ENCODE measurements at places on chromosomes 11 and 22.

DNA sequence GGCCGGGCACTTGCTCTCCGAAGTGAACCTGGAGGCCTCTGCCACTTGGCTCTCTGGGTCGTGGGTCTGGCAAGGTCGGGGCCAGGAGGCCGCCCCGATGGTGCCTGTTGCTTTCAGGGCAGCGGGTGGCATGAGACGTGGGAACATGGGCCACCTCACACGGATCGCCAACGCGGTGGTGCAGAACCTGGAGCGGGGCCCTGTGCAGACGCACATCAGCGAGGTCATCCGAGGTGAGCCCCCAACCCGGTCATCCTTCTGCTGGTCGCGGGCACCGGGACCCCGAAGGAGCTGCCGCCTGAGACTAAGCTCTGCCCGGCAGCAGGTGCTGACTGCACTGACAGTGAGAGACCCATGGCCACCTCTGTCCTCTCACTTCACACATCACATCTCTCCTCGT, 40.0 kb downstream of the SBF1 start:
- DNase-seq: no peak

DNA sequence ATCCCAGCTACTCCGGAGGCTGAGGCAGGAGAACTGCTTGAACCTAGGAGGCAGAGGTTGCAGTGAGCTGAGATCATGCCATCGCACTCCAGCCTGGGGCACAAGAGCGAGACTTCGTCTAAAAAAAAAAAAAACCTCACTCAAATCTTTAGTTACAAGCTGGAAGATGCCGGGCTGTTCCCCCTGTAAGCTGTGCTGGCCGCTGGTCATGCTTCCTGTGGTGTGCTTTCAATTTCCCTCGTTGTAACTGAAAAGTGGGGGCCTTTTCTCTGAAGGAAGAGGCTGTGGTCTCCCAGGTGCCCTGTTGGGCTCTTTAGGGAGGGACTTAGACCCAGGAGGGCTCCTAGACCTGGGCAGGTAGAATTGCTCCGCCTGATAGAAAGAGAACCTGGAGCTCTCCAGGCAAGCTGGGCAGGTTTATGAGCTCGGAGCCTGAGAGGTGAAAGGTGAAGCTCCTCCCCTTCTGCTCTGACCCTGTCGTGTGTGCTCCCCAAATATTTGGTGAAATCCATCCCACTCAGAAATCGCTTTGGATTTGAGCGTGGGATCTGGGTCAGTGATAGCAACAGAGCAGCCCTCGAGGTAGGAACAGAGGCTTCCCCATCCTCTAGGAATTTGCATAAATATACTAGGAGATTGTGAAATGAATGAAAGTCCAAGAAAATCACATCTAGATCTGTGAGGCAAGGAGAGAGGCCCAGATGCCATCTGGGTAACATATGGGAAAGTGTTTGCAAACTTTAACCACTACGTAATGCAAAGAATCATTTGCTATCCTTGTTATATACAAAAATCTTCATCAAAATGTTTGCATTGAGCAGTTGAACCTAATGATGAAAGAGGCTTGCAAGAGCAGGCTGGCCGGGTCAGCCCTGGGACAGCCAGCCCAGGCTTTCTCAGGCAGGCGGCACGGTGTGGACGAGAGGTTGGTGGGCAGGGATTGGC, 154.3 kb downstream of the FBXO7 start:
- DNase-seq: no peak

DNA sequence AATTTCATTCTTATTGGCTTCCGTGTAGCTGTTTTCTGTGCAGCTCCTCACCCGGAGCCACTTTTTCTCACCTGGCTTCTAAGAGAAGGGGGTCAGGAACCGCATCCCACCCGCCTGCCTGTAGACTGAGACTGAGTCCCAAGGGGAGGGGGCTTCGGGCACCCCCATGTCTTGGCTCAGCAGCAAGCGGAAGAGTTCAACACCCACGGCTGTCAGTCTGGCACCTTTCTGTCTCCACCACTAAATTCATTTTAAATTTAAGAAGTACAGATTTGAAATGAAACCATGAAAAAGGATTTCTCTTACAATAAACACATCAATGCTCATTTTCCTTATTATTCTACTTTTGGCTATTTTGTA, 66.7 kb downstream of the EFCAB6 start:
- no peak for DNase-seq

DNA sequence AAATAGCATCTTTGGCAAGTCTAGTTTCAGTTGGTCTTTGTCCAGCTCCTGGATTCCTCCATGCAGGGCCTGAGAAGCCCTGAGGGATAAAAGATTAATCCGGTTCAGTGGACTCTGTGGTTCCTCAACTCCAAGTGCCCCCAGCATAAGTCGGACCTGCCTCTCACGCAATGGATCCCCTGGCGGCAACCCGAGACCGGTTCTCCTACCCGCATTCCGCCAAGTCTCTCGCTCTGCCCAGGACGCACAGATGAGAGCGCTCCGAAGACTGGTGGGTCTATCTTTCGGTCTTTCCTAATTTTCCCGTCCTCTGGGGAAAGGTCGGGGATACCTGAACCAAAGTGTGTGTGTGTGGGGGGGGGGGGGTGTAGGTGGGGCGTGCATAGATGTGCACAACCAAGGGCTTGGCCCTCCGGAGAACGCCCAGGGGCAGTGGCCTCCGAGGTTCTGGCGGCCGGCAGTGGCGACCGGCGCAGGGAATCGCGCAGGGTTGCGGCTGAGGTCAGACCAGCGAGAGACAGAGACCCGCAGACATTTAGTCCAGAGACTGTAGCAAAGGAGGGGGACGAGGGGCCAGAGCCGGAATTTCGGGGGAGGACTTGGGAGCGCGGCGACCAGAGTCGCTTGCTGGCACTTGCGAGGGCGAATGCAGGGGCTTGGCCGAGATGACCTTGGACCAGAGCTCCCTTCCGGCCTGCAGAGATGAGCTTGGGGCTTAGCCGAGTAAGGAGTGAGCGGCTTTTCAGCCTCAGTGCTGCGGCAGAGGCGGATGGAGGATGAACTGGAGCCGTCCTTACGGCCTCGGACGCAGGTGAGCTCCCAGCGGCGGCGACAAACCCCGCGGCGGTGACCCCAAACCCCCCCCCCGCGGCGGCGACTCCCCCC, 712 bp upstream of the SLC2A11 start:
- peak; percentile 65 for DNase-seq

- DNase-seq: no peak
Measured at GRCh38 chr22:37503850-37504249, 15.4 kb downstream of the CARD10 start.

- DNase-seq: no peak
Measured at GRCh38 chr11:35311331-35311730, 108.0 kb downstream of the SLC1A2 start.

DNA sequence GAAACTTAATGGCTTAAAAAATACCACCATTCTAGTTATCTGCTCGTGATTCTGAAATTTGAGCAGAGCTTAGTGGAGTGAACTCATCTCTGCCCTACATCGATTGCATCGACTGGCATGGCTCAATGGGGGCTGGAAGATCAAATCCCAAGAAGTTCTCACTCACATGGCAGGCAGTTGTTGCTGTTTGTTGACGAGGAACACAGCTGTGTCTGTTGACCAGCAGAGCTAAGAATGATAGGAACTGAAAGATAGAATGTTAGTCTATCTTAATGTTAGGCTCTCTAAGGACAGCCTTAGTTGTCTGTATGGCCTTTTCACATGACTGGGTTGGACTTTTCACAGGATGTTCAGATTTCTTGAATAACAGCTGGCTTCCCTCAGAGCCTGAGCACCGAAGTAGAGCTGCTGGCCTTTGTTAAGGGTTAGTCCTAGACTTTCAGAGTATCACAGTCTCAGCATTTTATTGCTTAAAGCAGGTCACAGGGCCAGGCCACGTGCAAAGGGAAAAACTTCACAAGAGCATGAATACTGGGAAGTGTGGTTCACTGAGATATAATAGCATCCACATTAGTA, 31.6 kb upstream of the IZUMO1R start:
- no peak for DNase-seq

DNA sequence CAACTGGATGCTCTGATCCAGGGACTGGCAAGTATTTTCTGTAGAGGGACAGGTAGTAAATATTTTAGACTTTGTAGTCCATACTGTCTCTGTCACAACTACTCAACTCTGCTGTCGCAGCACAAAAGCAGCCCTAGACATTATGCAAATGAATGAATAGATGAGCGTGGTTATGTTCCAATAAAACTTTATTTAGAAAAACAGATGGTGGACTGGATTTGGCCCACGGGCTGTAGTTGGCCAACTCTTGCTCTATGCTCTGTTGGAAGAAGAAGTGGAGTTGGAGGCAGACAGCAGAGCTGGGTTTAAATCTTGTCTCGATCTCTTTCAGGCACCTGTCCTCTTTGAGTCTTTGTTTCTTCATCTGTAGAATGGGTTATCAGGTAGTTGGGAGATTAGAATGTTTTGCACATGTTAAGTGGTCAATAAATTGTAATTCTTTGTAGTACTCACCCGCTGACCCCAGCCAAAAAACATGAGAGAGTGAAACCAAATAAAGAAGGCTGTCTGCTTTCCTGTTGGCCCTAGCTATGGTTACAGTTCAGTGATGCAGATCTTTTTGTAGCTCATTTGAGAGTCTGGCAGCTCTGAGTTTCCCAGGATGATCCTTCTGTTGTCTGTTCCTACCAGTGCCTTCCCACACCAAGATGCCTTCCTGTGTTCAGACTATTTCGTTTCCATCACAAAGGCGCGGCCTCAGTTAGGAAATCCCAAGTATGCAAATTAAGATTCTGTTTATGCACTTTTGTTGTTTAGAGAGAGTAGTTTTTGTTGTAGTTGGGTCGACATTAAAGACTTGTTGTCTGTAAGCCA, 198.1 kb upstream of the SEZ6L start:
- no peak for DNase-seq

DNA sequence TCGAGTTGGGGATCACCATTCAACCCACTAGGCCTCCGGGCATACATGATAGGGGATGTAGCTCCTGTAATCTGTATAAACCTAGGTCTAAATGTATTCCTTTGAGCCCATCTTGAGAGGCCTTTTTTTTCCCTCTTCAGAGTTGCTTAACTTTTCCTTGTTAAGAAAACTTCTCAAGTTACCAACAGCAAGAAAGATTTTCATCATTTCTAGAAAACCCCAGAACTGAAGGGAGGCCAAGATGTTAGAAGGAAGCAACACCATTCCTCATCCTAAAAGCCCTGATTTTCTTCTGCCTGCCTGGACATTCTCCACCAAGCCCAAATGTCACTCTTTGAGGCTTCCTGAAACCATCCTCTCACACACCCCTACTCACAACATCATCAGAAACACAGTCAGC, 79.4 kb downstream of the TMPRSS5 start:
- no peak for DNase-seq

DNA sequence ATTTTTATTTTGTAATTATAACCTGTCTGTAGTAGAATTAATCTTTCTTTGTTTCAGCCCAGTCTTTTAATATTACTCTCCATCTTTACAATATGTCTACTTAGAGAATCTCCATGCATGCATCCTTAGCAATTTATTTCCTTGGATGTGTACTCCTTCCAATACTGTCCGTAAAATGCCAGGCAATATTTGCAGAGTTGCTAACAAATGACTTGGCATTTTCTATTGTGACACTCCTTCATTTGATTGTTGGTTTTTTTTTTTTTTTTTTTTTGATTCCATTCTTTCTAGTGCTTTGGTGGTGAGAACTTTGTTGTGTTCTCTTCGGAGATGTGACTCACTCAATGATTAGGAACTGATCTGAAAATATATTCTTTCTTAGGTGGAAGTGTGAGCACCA, 220.3 kb downstream of the CNTN5 start:
- DNase-seq: no peak

DNA sequence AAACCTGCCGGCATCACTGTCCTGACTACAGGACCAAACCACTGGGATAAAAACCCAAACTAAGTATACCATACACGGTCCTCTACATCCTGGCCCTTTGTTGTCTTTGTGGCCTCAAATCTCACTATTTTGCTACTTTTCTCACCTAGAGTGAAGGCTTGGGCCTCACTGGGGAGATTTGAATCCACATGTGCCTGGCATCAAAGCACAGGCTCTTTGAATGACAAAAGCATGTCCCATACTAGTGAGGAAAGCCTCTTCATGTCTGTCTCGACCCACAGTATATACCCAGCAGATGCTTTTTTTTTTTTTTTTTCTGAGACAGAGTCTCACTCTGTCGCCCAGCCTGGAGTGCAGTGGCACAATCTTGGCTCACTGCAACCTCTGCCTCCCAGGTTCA, 72.5 kb upstream of the DRD2 start:
- no peak for DNase-seq

DNA sequence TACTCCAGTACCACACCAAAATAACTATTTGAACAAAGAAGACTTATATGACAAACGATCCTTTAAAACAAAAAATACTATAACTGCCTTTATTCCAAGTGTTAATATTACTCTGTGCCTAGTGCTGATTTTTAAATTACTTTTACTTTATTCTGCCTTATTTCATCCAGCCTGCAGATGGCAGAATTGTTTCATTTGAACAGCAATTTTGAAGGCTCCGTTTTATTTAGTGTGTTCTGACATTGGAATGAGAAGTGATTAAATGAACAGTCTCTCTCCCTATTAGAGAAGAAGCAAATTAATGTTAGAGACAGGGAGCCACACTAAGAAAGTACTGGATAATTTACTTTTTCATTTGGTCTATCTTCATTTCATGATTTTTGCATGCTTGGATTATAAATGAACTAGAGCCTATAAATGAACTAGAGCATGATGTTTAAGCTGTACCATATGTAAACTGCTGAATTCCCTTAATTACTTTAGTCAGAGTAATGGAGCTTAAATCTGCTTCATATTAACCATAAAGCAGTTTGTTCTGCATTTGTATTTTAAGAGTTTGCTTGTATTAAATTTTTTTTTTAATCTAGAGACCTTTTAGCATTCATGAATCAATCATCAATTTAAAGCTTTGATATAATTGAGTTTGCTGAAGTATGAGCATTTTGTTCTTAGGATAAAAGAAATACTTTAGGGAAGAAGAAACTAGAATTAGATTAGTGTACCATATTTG, 9.8 kb downstream of the PDHX start:
- no peak for DNase-seq

DNA sequence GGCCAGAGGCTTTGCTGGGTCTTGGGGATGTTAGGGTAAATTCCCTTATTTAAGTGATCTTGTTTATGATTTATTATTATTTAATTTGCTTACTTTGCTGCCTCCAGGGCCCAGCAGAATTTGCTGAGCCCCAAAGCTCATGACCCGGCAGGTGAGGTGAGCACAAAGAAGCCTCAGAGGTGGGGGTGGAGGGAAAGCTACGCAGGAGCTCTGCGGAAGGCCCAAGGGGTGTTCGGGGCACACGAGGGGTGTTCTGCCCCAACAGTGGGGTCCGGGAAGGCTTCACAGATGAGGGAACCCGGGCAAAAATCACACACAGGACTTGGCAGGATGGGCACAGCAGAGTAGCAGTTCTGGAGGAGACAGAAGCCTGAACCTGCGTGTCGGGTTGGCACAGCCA, 6.7 kb upstream of the LINC01488 start:
- no peak for DNase-seq
